ENCODE measurements at places on chromosomes 16 and 17. TPM values are rescaled to one million over a fixed set of nuclear protein-coding genes. Genes with fewer than 3 reads are reported as not detected.

DNA sequence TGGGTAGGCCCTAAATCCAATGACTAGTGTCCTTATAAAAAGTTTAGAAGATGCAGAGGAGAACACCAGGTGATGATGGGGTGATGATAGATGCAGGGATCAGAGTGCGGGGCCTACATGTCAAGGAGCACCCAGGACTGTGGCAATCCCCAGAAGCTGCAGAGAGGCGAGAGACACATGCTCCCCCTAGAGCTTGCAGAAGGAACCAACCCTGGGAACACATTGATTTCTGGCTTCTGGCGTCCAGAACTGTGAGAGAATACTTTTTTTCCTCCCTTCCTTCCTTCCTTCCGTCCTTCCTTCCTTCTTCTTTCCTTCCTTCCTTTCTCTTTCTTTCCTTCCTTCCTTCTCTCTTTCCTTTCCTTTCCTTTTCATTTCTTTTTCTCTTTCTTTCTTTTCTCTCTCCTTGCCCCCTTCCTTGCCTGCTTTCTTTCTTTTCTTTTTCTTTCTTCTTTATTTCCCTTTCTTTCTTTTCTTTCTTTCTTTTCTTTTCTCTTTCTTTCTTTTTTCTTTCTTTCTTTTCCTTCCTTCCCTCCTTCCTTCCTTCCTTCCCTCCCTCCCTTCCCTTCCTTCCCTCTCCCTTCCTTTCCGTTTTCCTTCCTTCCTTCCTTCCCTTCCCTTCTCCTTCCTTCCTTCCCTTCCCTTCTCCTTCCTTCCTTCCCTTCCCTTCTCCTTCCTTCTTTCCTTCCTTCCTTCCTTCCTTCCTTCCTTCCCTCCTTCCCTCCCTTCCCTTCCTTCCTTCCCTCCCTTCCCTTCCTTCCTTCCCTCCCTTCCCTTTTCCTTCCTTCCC is 134.3 kb downstream of the HAPSTR1 start:
- no peak for DNase-seq

- DNase-seq = no peak
These were observed 22.8 kb downstream of the CRISPLD2 start for GRCh38 chr16:84842516-84843148.

DNA sequence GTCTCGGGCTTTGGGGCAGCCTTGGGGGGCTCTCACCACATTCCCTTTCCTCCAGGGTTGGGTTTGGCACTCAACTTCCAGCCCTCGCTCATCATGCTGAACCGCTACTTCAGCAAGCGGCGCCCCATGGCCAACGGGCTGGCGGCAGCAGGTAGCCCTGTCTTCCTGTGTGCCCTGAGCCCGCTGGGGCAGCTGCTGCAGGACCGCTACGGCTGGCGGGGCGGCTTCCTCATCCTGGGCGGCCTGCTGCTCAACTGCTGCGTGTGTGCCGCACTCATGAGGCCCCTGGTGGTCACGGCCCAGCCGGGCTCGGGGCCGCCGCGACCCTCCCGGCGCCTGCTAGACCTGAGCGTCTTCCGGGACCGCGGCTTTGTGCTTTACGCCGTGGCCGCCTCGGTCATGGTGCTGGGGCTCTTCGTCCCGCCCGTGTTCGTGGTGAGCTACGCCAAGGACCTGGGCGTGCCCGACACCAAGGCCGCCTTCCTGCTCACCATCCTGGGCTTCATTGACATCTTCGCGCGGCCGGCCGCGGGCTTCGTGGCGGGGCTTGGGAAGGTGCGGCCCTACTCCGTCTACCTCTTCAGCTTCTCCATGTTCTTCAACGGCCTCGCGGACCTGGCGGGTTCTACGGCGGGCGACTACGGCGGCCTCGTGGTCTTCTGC is 8.4 kb downstream of the SLC16A3 start:
- DNase-seq = peak; percentile 50

DNA sequence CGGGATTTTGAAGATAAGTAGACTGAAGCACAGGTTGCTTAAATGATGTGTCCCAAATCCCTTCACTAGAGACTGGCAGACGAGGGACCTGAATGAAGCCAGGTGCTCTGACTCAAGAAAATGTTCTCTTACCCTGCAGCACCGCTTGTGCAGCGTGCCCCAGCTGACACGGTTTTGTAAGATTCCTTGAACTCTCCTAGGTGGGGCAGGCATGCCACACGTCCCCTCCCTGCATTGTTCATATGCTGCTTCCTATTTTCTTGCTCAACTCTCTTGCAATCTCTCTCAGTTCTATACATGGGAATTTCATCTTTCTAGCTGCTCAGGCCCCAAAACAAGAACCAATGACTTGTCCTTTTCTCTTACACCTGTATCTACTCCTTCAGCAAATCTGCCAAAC is 22.1 kb upstream of the HNF1B start:
- DNase-seq = no peak

DNA sequence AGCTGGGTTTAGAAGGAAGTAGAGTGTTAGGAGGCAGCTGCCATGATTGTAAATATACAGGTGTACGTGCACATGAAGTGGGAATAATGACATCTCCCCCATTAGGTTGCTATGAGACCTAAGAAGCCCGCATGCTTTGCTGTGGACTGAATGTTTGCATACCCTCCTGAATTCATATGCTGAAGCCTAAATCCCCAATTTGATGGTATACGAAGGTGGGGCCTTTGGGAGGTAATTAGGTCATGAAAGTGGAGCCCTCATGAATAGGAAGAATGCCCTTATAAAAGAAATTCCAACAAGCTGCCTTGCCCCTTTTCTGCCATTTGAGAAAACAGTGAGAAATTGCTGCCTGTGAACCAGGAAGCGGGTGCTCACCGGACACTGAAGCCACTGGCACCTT is 44.0 kb downstream of the CCDC182 start:
- no peak for DNase-seq

The MED13 gene
- total RNA-seq = 37.4 TPM
